ENCODE measurements at places on chromosomes 5 and 9.

DNA sequence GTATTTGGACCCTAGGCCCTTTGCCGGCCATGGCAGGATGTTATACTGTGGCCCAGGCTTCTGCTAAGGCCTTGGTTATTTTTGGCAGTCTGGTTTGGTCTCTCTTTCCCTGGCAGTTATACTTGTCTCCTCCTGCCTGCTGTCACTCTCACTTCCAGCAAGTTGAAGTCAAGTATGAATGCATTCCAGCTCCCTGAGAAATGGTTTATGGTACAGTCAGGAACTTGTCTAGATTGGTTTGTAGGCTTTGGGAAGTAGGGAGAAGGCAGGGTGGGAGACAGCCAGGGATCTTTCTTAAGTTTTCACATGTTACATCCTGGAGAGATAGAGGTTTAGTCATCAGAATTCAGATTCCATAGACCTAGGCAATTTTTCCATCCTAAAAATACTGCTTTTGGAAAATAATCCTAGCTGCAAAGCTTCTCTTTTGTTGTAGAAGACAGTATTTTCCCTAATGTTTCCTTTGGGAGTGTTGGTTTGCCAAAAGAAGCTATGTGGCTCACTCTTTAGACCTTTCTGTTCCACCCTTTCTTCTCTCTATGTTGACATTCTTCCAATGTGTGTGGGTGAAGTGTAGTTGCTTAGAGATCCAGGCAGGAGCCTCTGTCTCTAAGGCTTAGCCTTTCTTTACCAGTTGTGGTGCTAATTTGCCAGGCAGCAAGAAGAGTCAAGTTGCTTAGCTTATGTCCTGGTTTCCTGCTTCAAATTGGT is 2.5 kb upstream of the KDM3B start:
- peak; percentile 13 for DNase-seq

DNA sequence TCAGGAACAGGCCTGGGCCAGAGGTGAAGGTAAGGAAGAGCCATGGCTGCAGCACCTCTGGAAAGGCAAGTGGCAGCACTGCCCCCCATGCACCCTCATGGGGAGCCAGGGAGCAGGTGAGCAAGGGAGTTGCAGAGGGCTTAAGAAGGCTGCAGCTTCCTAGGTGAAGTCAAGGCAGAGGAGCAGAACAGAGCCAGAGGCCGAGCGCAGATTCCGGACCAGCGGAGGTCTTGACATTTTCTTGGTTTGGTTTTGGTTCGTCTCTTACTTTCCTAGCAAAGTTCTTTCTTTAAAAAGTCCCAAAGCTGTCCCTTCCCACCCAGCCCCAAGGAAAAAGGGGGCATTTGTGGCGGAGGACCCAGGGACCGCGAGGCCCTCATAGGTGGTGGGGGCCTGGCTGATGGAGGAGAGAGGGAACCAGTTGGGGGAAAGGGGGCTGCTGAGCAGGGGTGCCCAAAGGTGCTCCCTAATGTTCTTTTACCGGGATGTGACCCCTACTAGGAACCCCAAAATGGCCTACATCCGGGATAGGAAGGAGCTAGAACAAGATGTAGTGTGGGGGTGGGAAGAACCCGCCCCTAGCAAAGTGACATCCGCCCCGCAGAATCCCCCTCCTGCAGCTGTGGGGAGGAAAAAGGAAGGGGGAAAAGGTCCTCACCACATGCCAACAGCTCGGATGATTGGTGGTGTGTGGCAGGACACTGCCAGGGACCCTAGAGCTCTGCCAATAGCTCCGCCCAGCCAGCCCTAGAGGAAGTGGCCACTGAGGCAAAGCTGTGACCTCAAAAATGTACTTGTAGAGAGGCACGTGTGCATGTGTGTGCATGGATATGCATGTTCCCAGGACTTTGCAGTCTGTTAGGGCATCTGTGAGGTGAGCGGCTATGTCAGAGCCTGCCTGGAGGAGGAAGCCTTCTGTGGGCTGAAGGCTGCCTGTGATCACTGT is 914 bp upstream of the CD72 start:
- no peak for DNase-seq

DNA sequence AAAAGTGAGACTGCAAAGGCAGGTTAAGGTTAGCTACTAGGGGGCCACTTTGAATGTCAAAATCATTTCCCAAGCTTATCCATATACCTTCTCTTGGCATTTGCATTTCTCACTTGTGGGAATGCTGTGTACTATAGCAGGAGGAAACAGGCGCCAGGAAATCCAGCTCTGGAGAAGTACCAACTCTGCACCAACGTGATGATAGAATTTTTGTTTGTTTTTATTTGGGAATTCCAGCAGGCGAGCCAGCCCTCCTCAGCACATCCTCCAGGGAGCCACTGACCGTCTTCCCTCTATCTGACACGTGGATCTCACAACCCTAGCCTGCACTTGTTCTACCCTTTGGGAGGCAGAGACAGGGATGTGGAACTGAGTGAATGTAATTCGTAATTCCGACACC is 318.0 kb downstream of the ACTL7B start:
- DNase-seq, result peak; percentile 24

DNA sequence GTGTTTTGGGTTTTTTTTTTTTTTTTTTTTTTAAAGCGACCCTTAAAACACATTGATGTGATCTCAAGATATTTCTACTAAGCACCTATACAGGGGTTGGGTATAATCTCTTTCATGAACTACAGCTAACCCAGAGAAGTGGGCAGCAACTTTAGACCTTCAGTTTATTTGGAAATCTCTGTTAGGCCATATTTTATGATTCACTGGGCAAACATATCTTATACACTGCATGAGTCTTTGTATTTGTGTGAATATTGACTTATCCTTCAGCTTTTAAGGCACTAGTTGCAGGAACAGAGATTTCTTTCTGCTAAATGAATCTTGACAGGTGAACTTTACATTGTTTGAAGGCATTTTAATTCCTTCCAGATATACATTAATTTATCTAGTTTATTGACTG is 194.4 kb downstream of the ARRDC3 start:
- DNase-seq, result no peak

GRCh38 chr5:15933259-15934207 is 246.1 kb downstream of the MARCHF11 start:
- DNase-seq, result peak; percentile 62

- peak; percentile 61 for DNase-seq
Observed at GRCh38 chr5:159854916-159855315, 61.4 kb upstream of the ADRA1B start.

GRCh38 chr9:112396416-112396815 is 16.5 kb downstream of the HSDL2 start:
- DNase-seq, result no peak

GRCh38 chr9:32863291-32863690 is 80.0 kb downstream of the TMEM215 start:
- DNase-seq, result no peak

DNA sequence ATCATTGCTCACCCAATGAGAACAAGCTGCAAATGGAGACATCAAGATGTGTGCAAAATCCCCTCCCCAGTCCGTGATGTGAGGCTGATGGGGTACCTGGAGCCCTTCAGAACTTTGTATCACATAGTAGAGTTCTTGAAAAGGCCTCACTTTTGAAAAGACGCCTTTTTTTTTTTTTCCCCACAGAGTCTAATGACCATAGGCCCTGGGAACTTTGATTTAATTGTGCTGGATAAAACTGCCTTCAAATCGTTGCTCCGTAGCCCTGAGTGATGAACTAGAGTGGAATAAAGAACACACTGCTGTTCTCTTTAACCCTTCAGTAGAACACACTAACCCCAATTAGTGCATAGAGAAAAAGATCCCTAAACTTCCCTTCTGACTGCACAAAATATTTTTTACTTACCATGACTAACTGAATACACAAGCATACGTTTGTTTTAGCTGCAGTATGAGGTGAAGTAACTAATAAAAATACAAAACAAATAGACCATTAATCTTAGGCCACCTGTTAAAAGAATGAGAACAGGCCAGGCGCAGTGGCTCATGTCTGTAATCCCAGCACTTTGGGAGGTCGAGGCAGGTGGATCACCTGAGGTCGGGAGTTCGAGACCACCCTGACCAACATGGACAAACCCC is 15.1 kb downstream of the PSAT1 start:
- DNase-seq, result no peak

GRCh38 chr9:113578882-113579282 is 115.4 kb downstream of the RGS3 start:
- peak; percentile 100 for DNase-seq

DNA sequence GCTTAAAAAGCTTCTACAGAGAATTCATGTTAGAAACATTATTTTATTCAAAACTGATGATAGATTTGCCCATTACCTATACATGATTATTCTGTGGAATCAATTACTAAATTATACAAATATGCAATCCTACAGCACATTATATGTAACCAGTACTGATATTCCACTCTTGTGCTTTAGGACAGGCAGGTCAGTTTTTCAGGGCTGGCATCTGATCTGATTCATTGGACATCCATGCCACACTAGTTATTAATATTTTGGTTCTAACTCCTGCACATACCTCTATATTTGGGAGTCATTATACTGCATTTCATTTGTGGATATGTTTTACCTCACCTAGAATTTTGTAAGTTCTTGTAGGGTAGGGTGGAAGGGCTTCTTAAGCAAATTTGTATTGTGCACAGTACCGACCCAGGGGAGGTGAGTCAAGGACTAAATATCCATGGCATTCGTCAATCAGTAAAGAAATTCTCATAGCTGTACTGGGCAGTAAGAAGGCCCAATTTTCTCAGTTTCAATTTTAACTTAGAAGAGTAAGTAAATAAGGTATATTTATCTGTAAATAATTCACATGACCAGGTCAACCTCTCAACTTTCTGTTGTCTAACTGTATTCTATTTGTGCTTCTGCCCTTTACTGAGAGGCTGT is 33.5 kb downstream of the ELOVL7 start:
- peak; percentile 69 for DNase-seq

DNA sequence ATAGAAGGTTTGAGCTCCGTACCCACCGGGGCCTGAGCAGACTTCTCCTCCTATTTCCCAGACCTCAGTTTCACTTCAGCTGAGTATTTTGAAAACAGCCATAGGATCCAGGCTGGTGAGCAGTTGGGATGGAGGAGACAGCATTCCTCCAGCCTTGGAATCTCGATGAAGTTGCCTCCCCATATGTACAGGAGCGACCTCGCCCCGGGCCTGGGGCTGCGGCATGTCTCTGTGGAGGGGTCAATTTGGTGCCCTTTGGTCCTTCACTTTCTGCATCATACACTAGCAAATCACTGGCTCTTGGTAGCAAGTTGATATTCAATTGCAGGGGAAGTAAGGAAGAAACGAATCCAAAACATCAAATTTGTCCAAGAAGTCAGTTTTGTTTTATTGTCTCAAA is 402.0 kb upstream of the IRX4 start:
- DNase-seq, result no peak

DNA sequence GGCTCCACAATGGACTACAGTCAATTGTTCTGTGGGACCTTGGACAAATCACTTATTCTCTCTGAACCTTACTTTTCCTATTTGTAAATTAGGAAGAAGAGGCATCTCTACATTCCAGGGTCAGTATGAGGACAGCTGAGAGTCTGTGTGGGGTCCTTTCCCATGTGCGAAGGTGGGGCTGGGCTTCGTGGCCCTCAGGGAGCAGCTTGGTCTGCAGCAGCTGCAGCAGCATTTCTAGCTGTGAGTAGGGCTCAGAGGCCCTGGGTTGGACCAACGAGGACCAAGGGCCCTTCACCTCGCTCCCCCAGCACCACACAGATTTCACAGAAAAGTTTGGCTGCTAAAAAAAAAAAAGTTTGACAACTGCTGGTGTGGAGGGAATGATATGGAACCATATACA is 9.4 kb upstream of the DDX41 start:
- DNase-seq, result no peak

- DNase-seq, result no peak
Observed at GRCh38 chr9:85331626-85332025, 410.1 kb downstream of the AGTPBP1 start.

DNA sequence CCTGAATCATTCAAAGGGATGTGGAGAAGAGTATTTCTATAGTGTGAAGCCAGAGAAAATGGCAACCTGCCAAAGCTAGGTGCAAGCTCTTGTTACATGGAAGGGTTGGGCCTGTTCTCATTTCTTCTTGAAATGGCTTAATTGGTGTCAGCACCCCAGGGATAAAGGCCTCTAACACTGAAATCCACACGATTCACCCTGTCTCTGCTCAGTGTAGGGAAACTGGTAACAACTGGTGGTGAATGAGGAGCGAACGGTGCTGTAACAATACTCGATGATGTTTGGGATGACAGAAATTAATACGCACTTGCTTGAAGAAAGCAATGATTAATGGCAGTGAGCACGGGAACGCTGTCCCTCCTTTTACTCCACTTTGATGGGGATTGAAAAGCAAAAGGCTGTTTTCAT is 16.2 kb downstream of the PBX3 start:
- DNase-seq, result peak; percentile 42

GRCh38 chr5:138336952-138337684 is 948 bp upstream of the FAM53C start:
- no peak for DNase-seq

DNA sequence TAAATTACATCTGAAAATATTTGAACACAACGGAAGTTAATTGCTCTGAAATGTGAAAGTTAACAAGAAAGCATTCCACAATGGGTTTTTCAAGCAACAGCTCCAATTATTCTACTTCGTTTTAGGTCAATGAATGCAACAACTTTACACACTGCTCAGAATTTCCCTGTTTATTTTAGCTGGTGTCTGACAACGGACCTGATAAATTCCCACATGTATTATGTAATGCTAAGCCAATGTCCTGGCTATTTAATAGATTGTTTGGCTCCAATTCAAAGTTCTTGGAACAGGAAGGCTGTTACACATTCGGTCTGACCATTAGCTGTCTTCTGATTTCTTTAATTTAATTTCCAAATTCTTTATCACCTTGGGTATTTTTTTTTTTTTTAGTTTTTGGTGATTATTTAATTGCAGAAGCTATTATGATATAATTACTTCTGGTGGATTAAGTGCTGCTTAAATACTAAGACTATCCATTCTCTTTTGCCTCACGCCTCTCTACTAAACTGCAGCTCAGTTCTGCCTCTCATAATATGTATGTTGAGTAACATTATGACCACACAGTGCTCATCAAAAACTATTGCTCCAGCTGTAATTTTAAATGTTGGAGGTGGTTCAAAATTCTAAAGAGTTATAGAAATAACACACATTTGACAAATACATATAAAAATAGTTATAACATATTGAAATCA is 57.9 kb downstream of the MEF2C start:
- DNase-seq, result peak; percentile 58

GRCh38 chr9:132797861-132798659 is 80.0 kb downstream of the AK8 start:
- peak; percentile 23 for DNase-seq

- peak; percentile 91 for DNase-seq
Observed at GRCh38 chr9:86282979-86283535, 719 bp upstream of the ISCA1 start.

GRCh38 chr9:117763314-117763713 is 59.1 kb downstream of the TLR4 start:
- DNase-seq, result peak; percentile 91

DNA sequence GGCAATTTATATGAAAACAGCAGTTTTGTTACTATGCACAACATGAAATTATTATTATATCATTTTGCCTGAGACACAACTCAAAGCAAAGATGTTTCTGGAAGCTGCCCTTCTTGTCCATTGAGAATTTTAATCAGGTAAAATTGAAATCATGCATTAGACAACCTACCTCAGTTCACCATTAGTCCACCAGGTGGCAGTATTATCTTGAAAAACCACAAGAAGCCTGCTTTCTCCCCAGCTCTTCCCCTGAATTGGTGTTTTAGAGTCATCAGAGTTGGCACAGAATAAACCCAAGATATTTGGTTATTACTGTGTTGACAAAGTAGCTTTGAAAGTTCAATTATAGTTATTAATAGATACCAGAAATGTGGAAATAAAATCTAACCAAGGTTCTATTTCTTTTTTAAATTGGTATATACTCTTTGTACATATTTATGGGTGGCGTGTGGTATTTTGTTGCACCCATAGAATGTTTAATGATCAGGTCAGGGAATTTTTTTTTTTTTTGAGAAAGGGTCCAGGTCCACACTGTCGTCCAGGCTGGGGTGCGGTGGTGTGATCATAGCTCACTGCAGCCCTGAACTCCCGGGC is 25.7 kb downstream of the UTP15 start:
- peak; percentile 84 for DNase-seq

All from M059J (cell line).